Breast epithelium (tissue), 4 donors: ENCODE measurements at places on chromosomes 16 and 17.
A peak's percentile ranks its signal among the peaks of the same experiment; 100 is the strongest.

GRCh38 chr17:7311110-7311705 lies 3.8 kb downstream of the EIF5A start:
- no peak for DNase-seq

GRCh38 chr17:70034158-70034557 lies 40.9 kb upstream of the KCNJ16 start:
- no peak for DNase-seq

- DNase-seq: no peak
Measured at GRCh38 chr17:64630309-64631223, 31.5 kb downstream of the SMURF2 start.

DNA sequence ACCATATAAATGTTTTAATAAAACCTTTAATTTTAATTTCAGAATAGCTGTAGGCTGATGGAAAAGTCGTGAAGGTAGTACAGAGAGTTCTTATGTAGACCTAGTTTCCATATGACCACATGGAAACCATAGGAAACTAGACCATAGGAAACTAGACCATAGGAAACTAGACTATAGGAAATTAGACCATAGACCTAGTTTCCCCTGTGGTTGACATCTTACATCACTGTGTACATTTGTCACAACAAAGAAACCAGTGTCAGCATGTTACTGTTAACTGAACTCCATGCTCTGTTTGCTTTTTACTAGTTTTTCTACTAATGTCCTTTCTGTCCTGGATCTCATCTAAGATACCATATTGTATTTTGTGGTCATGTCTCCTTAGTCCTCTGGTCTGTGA lies 14.6 kb downstream of the NUDT7 start:
- no peak for DNase-seq

DNA sequence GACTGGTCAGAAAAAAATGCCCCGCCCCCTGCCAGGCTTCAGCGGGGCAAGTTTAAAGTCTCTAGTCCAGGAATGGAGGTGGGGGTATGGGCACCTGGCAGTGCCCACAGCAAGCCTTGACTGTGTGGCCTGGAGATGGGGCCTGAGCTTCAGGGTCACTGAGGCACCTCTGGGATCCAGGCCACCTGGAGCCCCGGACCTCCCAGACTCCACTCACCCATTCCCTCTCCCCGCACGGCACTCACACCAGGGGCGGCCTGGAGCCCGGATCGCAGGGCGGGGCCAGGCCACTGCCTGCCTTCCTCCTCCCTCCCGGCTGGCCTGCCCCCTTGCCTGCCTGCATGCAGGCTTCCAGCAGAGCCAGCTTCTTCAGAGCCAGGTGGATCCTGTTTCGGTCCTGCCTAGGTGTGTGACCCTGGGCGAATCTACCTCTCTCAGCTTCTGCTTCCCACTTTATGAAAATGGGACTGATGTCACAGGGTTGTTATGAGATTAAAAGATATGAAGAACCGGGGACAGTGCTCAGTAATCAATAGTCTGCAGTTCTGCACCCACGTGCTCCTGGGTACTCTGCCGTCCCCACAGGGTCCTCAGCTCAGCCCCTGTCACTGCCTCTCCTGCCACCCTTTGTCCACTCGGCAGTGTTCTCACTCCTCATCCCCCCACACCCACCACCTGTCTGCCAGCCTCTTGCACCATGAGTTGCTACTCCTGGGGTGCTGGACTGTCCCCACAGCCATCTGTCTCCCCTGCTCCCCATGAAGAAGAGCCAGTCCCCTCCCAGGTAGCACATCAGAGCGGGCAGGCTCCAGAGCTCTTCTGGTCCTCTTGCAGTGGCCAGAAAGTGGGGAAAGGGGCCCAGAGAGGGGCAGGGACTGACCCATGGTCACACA lies 1.2 kb upstream of the TCAP start:
- no peak for DNase-seq

GRCh38 chr17:80984749-80985148 lies 6.9 kb upstream of the CHMP6 start:
- DNase-seq: no peak

DNA sequence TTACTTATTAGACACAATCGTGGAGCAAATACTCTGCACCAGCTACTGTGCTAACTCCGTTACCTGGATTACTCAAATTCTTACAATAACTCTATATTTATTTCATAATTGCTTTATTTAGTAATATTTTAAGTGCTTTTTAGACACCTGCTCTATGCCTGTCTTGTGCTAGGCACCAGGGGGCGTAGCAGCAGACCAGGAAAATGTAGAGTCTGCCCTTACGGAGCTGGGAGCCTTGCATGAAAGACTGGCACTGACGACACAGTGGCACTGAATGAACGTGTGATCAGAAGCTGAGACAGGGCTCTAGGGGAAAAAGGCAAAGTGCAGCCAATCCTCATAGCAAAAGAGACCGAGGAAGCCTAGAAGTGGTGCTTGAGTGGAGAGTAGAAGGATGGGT lies 486.5 kb downstream of the CDH13 start:
- DNase-seq: no peak

- no peak for DNase-seq
Measured at GRCh38 chr16:70703041-70703834, 17.4 kb upstream of the MTSS2 start.

DNA sequence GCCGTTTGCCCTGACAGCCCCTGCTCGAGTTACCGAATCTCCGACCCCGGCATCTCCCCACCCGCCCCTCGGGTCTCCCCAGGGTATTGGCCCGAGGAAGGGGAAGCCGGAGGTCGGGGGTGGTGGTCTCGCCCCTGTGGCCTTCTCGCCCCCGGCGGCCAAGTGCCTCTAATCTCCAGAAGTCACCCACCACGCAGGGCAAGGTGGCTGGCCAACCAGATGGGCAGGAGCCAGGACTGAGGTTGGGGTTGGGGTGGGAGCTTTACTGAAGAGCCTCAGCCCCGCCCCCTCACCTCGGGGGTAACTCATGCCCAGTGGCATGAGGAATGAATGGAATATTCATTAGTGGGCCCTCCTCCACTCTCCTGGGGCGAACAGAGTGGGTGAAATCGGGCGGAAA lies 637 bp downstream of the DHRS11 start:
- DNase-seq: no peak

DNA sequence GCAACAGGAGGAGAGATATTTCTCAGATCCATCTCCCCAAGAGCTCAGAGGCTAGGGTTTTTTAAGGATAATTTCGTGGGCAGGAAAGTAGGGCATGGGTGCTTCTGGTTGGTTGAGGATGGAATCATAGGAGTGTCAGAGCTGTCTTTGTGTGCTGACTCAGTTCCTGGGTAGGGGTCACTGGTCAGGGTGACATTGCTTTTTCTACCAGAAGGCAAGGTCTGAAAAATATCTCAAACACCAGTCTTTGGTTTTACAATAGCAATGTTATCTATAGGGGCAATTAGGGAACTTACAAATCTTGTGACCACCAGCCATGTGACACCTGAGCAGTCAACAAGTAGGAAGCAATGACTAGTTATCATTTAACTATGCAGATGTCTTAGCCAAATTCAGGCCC lies 82.9 kb upstream of the DYNLRB2 start:
- no peak for DNase-seq

- no peak for DNase-seq
Measured at GRCh38 chr17:53626286-53626685, 196.4 kb upstream of the KIF2B start.

DNA sequence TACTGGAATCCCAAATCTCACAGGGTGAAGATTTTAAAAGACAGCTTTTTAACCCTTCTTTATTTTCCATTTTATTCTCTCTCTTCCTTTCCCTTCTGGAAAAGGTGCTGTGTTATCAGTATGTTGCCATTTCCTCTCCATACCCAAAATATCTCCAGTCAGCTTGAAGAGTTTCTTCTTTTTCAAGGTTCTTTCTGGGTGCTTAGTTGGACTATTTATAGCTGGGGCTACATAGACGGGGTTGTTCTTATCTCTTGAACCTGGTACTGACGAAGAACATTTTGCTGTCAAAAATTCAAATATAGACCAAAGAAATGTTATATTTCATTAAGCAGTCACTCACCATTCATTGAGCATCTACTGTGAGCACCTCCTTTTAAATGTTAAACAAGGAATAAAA lies 48.6 kb downstream of the IST1 start:
- no peak for DNase-seq

GRCh38 chr17:82242977-82243647 lies 14.3 kb downstream of the SLC16A3 start:
- peak; percentile 77 for DNase-seq

- no peak for DNase-seq
Measured at GRCh38 chr17:1038459-1039122, 41.7 kb downstream of the TIMM22 start.

GRCh38 chr16:73405851-73406250 lies 357.9 kb upstream of the ZFHX3 start:
- DNase-seq: no peak

DNA sequence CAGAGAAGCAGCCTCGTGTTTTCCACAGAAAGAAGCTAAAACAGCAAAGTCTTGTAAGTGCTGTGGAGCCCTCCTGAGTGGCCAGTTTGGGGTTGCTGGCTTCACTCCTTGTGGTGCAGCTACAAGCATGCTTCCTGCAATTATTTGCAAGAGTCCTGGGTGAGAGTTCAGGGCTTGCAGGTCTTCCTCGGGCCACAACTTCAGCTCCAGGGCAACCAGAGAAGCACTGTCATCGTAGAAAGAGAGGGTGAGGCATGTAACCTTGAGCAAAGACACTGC lies 37.9 kb downstream of the SHISA6 start:
- no peak for DNase-seq

DNA sequence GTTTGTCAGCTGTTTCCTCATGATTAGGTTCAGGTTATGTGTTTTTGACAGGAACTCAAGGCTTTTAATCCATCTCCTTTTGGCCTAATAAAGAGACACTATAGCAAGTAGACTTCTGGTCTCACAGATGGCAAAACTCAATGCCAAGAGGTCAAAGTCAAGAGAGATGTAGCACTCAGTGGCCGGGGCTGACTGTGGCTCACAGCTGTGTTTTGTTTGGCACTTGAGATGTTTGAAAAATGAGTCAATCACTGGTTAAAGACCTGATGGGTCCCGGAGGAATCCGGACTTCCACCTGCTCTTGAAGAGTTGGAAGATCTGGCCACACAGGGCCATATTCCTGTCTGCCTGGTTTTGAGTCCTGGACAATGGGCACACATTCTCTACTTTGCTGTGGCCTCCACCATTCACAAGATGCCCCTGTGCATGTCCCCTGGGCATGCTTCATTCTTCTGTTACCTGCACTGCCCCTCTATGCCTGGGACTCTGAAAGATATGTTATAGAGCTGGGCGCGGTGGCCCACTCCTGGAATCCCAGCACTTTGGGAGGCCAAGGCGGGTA lies 210.3 kb downstream of the SNX29 start:
- no peak for DNase-seq

- DNase-seq: no peak
Measured at GRCh38 chr16:1991135-1991551, 1.4 kb downstream of the SYNGR3 start.

GRCh38 chr16:72886346-72886974 lies 161.5 kb downstream of the ZFHX3 start:
- DNase-seq: no peak

DNA sequence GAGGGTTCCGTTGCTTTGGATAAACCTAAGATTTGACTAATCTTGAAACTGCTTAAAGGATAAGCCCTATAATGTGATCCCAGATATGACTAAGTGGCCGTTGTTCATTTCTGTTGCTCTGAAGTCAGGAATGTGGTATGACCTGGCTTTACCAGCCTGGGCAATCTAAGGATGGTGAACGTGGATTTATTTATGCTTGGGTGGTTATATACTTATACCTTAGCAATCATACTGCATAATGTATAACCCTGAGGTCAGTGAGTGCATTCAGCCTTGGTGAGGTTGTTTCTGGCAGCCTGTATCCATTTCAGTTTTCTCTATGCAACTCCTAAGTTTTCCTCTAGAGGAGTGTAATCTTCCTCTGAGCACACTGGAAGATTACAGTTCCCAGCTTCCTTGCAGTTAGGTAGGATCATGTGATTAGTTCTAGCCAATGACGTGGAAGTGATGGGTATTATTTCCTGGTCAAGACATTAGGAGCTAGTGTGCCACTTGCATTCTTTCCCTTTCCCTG lies 41.9 kb downstream of the FTO start:
- no peak for DNase-seq

- DNase-seq: no peak
Measured at GRCh38 chr17:2282297-2282873, 21.2 kb downstream of the SMG6 start.

DNA sequence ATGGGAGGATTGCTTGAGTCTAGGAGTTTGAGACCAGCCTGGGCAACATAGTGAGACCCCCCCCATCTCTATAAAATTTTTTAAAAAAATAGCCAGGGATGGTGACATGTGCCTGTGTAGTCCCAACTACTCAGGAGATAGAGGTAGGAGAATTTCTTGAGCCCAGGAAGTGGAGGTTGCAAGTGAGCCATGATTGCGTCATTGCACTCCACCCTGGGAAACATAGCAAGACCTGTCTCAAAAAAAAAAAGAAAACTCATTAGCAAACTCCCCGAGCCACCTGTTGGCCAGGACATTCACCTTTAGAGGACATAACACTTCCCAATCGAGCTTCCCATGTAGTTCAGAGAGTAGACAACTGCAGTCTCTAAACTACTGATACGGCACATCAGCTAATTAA lies 274.2 kb downstream of the ABCC12 start:
- no peak for DNase-seq

DNA sequence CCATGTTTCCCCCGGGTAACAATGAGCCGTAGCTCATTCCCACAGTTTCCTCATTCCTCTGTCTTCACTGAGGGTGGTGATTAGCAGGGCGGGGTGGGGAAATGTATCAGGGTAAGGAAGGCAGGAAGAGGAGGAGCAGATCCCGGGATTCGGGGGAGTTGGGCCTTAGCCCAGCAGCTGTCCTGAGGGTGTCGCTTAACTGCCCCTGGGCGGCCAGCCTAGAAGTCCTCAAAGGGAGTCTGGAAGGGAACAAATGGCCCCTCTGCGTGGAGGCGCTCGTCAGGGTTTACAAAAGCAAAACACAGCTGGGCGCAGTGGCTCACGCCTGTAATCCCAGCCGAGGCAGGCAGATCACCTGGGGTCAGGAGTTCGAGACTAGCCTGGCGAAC lies 14.3 kb downstream of the MLYCD start:
- no peak for DNase-seq

GRCh38 chr17:8125154-8125946 lies 1.4 kb upstream of the HES7 start:
- DNase-seq: peak; percentile 88

GRCh38 chr16:54317101-54317611 lies 30.6 kb upstream of the IRX3 start:
- DNase-seq: no peak

DNA sequence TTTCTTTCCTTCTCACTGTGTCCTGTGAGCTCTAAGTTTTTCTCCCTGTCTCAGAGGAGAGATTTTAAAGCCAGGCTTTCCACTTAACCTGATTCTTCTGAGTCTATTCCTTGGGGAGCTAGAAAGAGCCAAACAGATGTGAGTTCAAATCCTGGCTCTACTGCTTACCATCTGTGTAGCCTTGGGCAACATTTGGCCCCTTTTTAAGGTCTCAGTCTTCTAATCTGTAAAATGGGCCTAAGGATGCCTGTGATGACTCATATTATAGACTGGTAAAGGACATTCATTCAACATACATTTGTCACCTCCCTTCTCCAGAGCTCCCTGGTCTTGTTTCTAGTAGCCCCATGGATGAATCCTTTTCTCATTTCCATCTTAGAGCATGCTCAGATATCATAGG lies 304.0 kb downstream of the SHISA9 start:
- DNase-seq: no peak
